ENCODE measurements at places on chromosomes 16 and 17. TPM values are rescaled to one million over a fixed set of nuclear protein-coding genes. Genes with fewer than 3 reads are reported as not detected.

- no peak for DNase-seq
Observed at GRCh38 chr17:6668727-6669425, 17.3 kb downstream of the C17orf100 start.

The SDR42E2 gene
- polyA plus RNA-seq: 0.48 TPM

The CES2 gene
- 43.6 TPM for polyA plus RNA-seq

GRCh38 chr16:52912565-52913173 is 140.0 kb downstream of the CHD9NB start:
- DNase-seq: no peak

- DNase-seq: no peak
Observed at GRCh38 chr17:39787041-39787440, 49.3 kb downstream of the GRB7 start.

The ABCC6 gene
- 0.09 TPM for polyA plus RNA-seq

DNA sequence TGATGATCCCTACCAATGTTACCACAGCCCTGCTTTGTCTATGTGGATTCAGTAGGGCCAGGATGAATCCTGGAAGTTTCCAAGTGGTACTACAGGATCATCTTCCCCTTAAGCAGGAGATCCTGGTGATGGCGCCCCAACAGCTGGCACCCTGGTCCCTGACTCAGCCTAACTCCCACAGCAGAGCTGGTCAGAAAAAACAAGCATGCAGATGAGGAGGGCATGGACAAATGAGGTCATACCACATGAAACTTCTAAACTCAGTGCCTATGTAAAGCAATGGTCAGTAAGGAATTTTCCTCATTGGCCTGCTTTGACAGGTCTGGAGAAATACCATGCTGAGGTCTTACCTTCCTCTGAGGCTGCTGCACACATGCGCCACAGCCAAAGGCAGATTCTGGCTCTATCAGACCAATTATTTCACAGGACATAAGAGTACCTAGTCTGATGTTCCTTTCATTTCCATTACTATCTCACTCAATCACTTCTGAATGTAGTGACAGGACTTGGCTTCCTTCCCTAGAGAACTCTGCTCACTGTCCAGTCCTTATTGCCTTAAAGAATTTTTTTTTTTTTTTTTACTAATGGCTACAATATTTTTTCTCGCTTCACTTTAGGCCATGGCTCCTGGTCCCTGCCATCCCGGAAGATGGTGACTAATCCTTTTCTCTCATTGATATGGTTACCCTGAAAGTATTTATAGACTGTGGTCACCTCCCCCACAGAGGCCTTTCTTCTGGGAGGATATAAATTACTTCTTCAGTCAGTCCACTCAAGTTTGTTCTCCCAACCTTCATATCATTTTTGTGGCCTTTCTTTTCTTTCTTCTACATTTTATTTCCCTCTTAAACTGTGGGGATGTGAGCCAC is 525.2 kb upstream of the PSMD7 start:
- no peak for DNase-seq

DNA sequence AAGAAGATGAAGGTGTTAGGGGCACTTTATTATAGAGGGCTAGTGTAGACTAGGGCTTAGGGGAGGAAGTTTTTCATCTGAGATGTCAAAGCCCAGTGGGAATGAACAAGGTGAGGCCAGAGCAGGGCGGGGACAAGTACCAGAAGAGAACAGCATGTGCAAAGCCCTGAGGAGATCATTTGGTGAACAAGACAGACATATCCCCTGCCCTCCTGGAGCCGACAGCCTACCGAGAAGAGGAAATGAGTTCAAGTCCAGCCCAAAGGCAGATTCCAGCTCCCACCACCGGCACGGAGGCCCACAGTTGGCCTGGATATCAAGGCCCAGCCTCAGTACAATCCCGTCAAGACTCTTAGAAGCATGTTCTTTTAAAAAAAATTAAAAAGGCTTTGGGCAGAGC is 61.1 kb downstream of the C16orf78 start:
- DNase-seq: no peak

- DNase-seq: no peak
Observed at GRCh38 chr16:78695391-78695790, 595.9 kb downstream of the WWOX start.

DNA sequence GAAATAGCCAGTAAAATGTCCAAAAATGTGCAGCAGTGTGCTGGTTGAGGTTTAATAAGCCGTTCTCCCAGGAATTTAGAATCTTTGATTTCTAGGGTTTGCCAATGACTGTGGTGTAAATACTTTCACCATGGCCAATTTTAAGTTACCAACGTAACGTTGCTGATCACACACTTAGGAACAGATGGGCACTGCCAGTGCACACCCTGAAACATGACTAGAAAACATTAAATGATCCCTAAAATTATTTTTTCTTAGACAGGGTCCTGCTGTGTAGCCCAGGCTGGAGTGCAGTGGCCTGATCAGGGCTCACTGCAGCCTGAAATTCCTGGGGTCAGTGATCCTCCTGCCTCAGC is 3.2 kb downstream of the CA5A start:
- DNase-seq: no peak

- DNase-seq: no peak
Observed at GRCh38 chr16:68889508-68890150, 46.3 kb downstream of the TANGO6 start.

GRCh38 chr17:37648555-37648954 is 5.3 kb upstream of the DDX52 start:
- no peak for DNase-seq

GRCh38 chr16:72989579-72990551 is 58.1 kb downstream of the ZFHX3 start:
- no peak for DNase-seq

DNA sequence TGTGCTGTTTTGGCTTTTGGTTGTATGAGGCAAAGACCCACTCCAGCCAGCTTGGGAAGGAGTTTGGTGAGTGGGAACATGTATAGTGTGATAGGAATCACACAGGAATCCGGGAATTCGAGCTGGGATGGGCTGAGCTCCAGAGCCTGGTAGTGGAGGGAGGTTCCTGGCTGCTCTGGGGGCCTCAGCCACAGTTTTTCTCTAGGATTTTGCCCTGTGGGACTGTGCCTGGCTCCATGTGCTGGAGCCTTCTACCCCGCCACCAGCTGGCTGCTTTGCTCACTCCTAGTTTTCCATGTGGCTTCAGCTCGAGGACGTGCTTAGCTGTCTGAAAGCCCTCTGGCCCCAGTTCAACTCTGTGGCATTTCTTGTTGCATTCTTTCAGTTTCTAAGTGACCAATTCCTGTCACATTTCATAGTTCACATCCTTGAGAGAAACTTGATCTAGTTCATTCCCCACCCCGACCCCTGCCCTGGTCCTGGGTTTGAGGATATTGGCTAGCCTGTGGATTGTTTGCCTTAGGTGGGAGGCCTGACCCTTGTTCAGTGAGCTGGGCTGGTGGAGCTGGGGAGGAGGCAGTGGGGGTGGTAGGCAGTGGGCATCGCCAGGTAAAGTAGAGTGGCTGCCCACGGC is 5.0 kb downstream of the SEC14L1 start:
- DNase-seq: no peak

- no peak for DNase-seq
Observed at GRCh38 chr17:11205659-11206058, 35.4 kb upstream of the SHISA6 start.

- DNase-seq: no peak
Observed at GRCh38 chr17:35878361-35878760, 1.8 kb downstream of the CCL5 start.

- no peak for DNase-seq
Observed at GRCh38 chr16:71493213-71493612, 4.1 kb upstream of the ZNF19 start.

- DNase-seq: no peak
Observed at GRCh38 chr16:49664221-49665215, 191.4 kb downstream of the ZNF423 start.

DNA sequence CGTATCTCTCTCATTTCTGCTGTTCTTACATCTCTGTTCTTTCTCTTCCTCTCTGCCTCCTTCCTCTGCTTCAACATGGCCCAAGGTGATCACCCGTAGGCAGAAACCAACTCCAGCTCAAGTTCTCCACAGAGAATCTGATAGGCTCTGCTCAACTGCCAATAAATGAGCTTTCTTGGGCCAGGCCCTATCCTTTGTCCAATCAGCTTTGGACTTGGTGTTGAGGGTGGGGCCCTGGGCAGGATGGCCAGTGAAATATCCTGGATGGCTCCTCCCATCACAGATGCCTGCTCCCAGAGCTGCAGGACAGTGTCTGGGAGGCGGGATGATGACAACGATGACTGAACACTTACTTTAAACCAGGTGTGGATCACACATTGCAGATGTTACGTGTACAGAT is 17.4 kb upstream of the BRD7 start:
- DNase-seq: no peak

DNA sequence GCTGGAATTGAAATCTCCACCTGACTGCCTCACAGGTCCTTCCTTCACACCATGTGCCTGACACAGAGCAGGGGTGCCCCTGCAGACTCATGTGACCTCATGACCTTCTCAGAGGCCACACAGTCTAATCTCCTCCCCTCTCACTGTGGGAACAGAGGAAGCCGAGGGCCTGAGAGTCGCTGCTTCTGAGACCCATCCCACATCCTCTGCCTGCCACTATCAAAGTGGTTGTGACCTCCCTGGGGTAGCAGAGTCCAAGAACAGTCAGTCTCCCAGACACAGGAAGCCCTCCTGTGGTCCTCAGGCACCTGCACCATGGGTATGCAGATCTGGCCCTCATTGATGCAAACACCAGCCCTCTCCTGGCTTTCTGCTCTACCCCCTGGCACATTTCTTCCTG is 78.5 kb downstream of the RAB11FIP4 start:
- DNase-seq: no peak

DNA sequence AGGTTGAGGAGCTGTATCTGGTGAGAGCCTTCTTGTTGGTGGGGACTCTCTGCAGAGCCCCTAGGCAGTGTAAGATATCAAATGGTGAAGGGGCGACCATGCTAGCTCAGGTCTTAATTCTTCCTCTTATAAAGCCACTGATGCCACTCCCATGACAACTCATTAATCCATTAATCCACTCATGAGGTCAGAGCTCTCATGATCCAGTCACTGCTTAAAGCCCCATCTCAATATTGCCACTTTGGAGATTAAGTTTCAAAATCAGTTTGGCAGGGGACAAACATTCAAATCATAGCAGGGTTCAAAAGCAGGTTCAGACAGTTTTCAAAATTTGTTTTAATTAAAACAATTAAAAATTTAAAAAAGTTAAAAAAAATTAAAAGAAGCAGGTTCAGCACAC is 13.1 kb upstream of the SPECC1 start:
- DNase-seq: no peak
